ENCODE measurements at places on chromosomes 3 and 15.
A peak's percentile ranks its signal among the peaks of the same experiment; 100 is the strongest.

GRCh38 chr15:72790302-72790910 is 6.8 kb upstream of the ADPGK start:
- no peaks in the 10 kb centered on the region for H3K4me1 ChIP-seq
- no peaks in the 10 kb centered on the region for H3K27me3 ChIP-seq
- DNase-seq: no peak
- H3K27ac ChIP-seq: no peak overlapping the region
- no peaks in the 10 kb centered on the region for H3K36me3 ChIP-seq
- H3K4me3 ChIP-seq: no peak overlapping the region

DNA sequence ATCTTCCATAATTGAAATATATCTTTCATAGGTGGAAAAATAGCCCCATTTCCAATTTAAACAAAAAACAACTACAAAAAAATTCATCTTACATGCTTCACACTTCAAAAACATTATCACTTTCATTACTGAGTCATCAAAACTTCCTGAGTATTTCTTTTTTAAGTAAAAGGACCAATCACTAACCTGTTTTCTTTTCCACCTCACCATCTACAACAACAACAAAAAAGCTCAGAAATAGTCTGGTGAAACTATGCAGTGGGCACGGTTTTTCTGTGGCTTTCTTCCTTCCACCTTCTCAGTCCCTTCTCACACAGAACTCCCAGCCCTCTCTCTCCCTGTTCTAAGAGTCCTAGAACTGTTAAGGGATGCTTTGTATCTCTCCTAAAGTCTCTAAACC is 20.3 kb upstream of the TNIK start:
- DNase-seq: no peak
- H3K36me3 ChIP-seq: no peaks in the 10 kb centered on the region
- no peaks in the 10 kb centered on the region for H3K4me1 ChIP-seq
- no peaks in the 10 kb centered on the region for H3K27me3 ChIP-seq
- H3K27ac ChIP-seq: no peak overlapping the region

DNA sequence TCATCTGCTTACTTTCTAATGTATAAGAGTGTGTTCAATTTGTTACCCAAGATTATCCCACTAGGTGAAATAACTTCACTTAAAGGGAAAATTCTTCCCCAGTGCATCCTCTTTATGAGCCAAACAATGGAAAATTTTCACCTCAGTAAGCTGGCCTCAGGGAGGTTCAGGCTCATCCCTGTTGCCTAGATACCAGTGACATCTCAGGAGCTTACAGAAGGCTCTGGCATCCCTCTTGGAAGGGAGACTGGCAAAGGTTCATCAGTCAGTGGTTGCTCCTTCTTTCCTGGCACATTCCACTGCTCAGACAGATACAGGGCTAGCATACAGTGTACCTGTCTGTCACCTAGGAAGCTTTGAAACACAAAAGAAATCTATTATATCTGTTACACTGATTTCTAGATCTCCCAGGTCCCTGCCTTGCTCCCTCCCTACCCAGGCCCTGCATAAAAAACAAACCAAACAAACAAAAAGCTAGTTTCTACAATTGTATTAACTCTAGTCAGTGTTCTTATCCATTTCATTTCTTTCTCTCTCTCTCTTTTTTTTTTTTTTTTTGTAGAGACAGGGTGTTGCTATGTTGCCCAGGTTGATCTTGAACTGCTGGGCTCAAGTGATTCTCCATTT is 1.7 kb downstream of the IP6K2 start:
- peaks cover 50% of the 10 kb centered on the region for H3K36me3 ChIP-seq
- no peak for DNase-seq

GRCh38 chr15:63938486-63939061 is 104.8 kb upstream of the HERC1 start:
- no peaks in the 10 kb centered on the region for H3K4me1 ChIP-seq
- no peak overlapping the region for H3K4me3 ChIP-seq
- no peaks in the 10 kb centered on the region for H3K27me3 ChIP-seq
- DNase-seq: no peak

- H3K4me1 ChIP-seq: peaks cover 39% of the 10 kb centered on the region
- peaks cover 6% of the 10 kb centered on the region for H3K27me3 ChIP-seq
- H3K27ac ChIP-seq: no peak overlapping the region
- H3K4me3 ChIP-seq: no peak overlapping the region
- no peaks in the 10 kb centered on the region for H3K36me3 ChIP-seq
These were observed 105.4 kb downstream of the HMG20A start for GRCh38 chr15:77525907-77526594.

DNA sequence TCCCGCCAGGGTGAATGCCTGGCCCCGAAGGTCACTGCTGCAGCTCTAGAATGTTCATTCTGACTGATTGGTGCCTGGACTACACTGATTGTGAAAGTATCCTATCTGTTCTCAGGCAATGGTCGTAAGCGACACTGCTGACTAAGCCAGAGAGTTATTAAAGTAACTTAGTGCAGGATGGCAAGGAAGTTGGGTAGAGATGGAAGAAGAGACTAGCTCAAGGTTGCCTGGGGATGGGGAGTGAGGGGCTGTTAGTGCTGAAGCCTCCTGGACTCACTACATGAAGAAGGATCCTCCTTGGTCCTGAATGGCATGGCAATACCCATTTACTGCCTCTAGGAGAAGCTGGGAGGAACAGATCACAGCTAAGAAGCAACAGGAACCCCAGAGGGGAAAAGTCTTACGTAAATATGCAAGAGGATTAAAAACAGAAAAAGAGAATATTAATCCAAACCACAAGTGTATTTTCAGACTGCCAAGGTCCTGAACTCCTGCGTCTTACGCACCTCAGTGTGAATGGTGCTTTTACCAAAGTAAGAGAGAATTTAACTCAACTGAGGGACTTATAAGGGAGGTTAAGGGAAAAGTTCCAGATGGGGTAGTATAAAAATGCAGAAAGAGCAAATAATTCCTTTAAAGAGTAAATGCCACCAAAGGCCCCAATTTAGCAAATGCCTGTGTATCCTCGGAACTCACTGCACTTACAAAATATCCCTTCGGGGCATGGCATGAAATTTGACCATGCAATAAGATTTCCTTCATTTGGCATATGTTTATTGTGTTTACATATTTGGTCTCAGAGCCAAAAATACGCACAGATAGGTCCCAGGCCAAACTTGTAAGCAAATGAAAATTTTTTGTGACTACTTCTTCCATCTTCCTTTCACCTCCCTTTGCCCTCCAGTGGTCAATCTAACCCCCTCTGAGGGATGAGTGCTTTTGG is 64.0 kb upstream of the DGKG start:
- H3K36me3 ChIP-seq: no peaks in the 10 kb centered on the region
- H3K4me1 ChIP-seq: peaks cover 15% of the 10 kb centered on the region
- H3K27ac ChIP-seq: no peak overlapping the region

DNA sequence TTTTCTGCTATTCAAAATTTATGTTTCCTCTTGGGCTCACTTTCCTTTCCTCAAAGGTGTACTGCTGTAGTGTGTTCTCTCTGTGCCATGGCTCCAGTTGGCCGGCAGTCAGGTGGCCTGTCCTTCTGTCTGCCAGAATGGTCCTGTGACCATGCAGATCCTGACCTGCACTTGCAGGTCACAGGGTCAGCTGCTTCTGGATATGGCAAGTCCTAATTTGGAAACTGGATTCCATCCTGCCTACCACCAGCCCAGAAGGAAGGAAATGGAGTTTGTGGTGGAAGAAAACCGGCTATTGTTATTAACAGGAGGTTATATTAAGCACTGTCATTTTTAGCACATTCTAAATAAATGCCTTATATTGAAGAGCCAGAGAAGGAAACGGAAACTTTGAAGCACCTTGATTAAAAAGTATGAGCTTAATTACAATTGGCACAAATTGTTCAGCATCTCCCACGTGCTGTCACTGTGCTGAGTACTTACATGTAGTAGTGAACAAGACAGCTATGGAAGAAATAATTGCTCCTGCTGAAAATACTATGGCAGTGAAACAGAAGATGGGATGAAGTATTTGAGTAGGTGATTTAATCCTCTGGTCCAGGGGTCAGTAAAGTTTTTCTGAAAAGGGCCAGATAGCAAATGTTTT is 362.8 kb downstream of the PTPRG start:
- no peak overlapping the region for H3K27ac ChIP-seq
- no peaks in the 10 kb centered on the region for H3K4me1 ChIP-seq
- no peaks in the 10 kb centered on the region for H3K36me3 ChIP-seq
- H3K27me3 ChIP-seq: no peaks in the 10 kb centered on the region

- no peak overlapping the region for H3K27ac ChIP-seq
- H3K36me3 ChIP-seq: no peaks in the 10 kb centered on the region
- no peak for DNase-seq
- peaks cover 4% of the 10 kb centered on the region for H3K4me1 ChIP-seq
- H3K27me3 ChIP-seq: peaks cover 62% of the 10 kb centered on the region
These were observed 36.2 kb upstream of the TLE3 start for GRCh38 chr15:70133781-70134421.

- DNase-seq: no peak
- no peak overlapping the region for H3K4me3 ChIP-seq
- H3K36me3 ChIP-seq: no peaks in the 10 kb centered on the region
- H3K27ac ChIP-seq: no peak overlapping the region
- peaks cover 5% of the 10 kb centered on the region for H3K27me3 ChIP-seq
These were observed 157.7 kb upstream of the BCL6 start for GRCh38 chr3:187902936-187903335.

DNA sequence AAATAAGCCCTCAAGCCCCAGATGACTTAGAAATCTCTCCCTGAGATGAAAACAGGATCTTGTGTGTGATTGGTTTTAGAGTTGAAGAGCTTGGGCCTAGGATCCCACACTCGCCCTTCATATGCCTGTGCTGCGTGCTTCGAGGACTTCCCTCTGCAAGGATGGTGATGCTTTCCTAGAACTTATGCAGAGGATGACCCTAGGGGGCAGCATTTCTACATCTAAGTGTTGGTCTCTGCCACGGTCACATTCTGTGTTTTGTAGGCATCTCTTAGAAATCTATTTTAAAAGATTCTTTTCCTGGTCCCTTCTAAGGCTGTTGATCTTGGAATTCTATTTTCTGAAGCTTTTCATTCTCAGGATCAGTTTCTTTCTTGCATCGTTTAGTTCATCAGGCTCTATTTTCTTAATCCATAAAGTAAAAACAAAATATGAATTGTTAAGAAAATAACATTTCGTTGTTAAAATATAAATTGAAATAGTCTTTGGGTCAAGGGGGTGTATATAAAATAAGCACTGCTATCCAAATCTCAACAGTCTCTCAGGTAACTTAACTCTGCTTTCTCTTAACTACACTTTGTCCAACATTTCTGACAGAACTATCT is 45.7 kb downstream of the WDR76 start:
- DNase-seq: peak; percentile 82
- H3K27me3 ChIP-seq: no peaks in the 10 kb centered on the region
- H3K4me1 ChIP-seq: no peaks in the 10 kb centered on the region
- no peak overlapping the region for H3K27ac ChIP-seq

DNA sequence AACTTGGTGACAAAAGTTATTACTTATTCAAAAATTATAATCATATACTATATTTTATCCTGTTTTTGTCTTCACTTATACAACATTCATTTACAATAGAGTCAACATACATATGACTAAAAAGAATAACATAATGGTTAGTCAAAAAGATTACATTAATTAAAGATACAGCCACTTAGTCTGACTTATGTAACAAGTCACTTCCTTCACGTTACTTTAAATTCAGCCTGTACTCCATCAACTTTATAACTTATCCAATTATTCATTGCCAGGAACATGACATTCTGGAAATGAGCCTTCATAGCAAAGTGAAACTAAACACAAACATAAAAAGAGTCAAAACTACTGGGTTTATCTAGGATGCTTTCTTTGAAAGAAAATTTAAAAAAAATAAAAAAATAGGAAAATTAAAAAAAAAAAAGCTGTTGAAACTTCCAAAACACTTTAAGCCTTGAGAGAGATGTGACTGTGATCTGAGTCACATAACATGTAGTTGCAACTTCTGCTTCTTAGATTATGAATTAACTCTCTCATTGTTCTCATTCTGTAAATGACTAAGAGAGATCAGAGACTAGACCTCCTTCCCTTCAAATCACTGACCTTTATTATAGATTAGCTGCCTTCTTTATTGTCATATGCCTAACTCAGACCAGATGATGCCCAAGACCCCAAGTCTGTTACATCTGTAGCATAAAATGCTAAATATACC is 107.8 kb downstream of the MYRIP start:
- H3K4me1 ChIP-seq: no peaks in the 10 kb centered on the region
- no peak overlapping the region for H3K27ac ChIP-seq
- no peaks in the 10 kb centered on the region for H3K27me3 ChIP-seq
- no peaks in the 10 kb centered on the region for H3K36me3 ChIP-seq

GRCh38 chr15:75680007-75680789 is 32.5 kb downstream of the CSPG4 start:
- H3K4me1 ChIP-seq: no peaks in the 10 kb centered on the region
- no peaks in the 10 kb centered on the region for H3K36me3 ChIP-seq
- DNase-seq: no peak

DNA sequence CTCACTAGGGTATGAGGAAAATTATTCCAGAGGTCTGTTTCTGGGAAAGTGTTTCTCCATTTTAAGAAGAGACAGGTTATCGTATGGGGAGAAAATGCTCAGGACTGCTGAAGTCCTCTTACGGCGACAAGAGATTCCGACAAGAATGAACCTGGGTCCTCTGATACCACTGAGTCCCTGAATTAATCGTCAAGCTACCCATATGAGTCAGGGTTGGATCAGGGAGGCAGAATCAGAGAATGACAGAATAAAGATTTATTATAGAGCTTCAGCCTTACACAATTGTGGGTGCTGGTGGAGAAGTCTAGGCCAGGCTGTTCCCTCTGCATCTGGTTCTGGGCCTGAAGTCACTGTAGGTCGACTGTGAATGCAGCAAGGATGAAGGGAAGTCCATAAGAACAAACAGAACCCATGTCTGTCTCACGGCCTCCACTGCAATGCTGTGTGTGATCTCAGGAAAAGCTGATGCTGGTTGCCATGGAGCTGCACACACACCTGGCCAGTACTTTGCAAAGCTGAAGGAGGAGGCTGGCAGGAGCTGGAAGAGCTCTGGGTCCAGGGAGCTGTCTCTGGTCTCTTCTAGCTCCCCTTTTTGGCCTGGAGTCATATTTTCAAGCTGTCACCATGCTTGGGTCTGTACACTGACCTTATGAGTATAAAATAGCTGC is 83.9 kb downstream of the HHLA2 start:
- no peaks in the 10 kb centered on the region for H3K27me3 ChIP-seq
- H3K4me3 ChIP-seq: no peak overlapping the region
- H3K27ac ChIP-seq: no peak overlapping the region
- H3K4me1 ChIP-seq: no peaks in the 10 kb centered on the region
- H3K36me3 ChIP-seq: no peaks in the 10 kb centered on the region

- no peaks in the 10 kb centered on the region for H3K4me1 ChIP-seq
- H3K4me3 ChIP-seq: no peak overlapping the region
- no peak for DNase-seq
- no peaks in the 10 kb centered on the region for H3K27me3 ChIP-seq
- no peaks in the 10 kb centered on the region for H3K36me3 ChIP-seq
These were observed 333.0 kb downstream of the ZNF385D start for GRCh38 chr3:21417991-21418390.
